Occipital lobe (tissue), 3 donors: ENCODE measurements at places on chromosomes 13 and 19.

- DNase-seq, result no peak
These were observed 66.7 kb downstream of the PEX11G start for GRCh38 chr19:7421941-7422744.

DNA sequence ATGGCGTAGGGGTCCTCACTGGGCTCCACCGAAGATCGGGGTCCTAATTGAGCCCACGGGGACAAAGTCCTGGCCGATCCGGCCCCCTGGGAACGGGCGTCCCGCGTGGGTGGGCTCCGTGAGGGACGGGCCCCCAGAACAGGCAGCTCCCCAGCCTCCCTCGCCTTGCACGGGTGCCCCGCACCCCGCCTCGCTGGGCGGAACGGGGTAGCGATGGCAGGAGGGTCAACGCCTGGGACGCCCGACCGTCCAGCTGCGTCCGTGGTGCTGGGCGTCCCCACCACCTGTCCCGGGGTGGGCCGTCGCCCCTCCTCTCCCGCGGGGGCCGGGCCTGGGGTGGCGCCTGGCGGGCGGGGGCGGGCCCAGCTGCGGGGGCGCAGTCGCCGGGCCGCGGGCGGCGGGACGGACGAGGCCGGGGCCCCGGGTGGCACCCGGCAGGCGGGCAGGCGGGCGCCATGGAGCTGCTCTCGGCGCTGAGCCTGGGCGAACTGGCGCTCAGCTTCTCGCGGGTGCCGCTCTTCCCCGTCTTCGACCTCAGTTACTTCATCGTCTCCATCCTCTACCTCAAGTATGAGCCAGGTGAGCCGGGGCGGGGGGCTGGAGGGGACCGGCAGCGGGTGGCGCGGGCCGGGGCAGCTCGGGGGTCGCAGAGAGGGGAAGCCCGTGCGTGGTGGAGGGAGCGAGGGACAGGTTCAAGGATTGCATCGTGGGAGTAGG, at the start of gene TMEM38A:
TMEM38A (plus strand) TSS at position 377 of the 717 bp plus-strand sequence; CDS start at position 456, 79 bp downstream.
- peak; percentile 16 for DNase-seq

DNA sequence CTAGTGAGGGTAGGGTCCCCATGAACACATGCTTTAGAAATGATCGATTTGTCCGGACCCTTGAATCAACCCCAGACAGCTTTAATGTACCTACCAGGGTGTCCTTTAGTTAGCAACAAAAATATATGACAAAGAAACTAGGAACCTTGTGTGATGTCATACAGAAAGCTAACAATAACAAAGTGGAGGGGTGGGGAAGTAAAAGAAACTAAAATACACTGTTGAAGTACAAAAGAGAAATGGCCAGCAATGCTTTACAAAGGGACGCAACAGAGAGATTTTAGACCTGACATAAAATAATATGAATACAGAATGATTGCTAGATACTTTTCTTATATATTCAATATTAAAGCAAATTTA, 40.0 kb downstream of the DZIP1 start:
- no peak for DNase-seq

GRCh38 chr13:101190337-101190736, 226.0 kb downstream of the NALCN start:
- DNase-seq, result no peak

DNA sequence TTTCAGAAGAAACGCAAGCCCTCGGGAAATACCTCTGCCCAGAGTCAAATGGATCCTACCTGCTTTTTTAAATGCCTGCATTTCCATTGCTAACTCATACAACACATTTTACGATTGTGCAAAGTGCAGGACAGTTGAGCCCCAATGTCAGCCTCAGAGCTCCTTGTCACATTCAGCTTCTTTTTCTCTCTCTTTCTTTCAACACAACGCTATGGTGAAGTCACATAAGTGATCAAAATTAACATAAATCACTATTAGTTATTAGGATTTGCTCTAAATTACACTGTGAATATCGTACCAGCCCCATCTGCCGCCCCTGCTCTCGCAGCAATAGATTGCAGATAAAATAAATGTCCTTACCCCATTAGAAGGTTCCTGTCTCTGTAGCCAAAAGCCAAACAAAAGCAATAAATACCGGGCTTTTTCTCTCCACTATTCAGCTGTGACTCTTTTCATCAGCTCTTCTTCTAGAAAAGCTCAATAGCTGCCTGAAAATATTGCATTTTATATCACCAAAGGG, 8.8 kb downstream of the POU4F1 start:
- DNase-seq, result no peak

- DNase-seq, result no peak
These were observed 15.9 kb downstream of the ENOX1 start for GRCh38 chr13:43770871-43771270.

DNA sequence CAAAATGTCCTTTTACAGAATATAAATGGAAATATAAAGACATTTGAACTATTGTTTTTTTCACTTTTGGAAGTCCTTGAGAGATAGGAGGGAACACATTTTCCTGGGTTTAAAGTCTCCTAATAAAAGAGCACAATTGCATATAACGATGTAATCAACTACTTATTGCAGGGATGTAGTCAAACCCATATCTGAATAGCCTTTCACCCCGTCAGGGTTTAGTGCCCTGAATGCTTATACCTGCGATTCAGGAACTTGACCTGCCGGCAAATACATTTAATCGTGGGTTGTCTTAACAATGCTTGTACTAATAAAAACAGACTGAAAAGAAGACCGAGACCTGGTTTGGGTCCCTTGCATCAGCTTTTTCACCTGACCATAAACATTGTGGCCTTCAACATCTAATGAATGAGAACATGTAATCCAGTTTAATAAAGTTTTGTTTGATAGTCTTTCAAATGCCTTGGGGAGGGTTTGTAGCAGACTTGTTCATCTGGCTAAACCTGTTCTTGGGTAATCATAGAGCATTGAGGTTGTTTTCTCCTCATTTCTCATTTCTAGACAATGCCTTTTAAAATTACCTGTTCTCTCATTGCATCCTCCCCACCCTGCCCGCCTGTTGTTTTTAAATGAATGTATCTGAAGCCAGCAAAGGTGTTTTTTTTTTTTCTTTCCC, 7.0 kb downstream of the KLF5 start:
- no peak for DNase-seq

GRCh38 chr13:48220592-48220980, 12.4 kb upstream of the ITM2B start:
- no peak for DNase-seq

- DNase-seq, result no peak
These were observed 79.6 kb upstream of the POMP start for GRCh38 chr13:28579322-28579721.

GRCh38 chr13:20024702-20025101, 66.2 kb downstream of the ZMYM2 start:
- DNase-seq, result no peak

GRCh38 chr19:46451352-46451751, 20.0 kb downstream of the PNMA8A start:
- no peak for DNase-seq

GRCh38 chr19:56477429-56478338, 539 bp upstream of the ZNF667 start:
- DNase-seq, result peak; percentile 92

DNA sequence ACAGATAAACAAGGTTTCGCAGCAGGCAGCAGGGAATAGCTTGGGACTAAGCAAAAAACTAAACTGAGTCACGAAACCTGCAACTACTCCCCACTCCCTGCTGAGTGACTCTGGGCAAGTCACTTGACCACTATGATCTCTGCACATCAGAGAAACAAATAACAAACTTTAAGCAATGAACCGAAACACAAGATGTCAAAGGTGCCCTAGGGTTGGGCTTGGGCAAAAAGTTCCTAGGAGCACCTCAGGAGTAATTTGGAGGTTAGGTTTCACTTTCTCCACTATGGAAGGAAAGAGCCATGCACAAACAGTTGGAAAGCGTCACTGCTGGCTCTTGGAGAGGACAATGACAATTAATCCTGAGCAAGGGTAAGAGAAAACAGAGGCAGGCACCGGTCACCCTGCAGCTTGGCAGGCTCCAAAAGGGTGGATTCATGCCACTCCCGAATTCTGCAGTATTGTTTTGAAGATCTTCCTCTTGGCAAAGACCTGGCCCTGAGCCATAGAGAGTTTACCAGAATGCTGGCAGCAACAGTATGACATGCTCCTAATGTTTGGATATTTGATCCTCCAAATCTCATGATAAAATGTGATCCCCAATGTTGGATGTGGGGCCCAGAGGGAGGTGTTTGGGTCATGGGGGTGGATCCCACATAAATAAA, 60.3 kb downstream of the CRYL1 start:
- no peak for DNase-seq

DNA sequence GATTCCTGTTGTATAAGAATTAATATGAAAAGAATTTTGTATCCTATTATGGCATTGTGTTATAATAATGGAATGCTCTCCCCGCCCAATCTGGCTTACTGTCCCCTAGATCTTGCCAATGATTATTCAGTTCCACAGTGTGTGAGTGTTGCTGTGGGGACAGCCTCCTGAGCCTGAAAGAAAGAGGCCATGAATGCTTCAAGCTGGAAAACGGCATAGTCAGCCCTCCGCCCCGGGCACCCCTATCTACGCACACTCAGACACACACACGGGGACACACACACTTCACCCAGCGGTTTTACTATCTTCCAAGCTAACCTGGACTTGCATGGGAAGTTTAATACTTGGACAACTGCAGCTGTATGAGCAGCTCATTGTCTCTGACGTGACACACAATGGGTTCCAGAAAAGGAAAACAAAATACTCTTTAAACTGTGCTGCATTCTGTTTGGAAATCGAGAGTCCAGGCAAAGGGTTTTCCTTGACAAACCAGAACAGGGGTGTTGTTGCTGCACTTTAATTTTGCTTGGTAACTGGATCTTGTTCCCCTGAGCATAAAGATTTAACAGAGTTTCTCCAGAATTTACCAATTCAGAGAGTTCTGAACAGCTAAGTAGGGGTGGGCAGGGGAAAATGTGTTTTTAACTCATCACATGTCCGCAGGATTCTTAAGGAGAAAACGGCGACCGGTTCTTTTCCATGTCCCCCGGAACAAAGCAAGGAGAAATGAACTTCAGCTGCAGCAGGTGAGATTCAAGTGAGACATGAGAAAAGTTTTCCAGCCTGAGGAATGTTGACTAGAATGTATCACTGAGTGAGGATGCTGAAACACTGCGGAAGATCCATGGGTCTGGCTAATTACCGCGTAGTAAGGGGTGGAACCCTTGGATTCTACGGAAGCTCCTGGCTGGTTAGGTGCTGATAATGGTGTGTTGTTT, 472.9 kb downstream of the FOXO1 start:
- DNase-seq, result peak; percentile 37
